Iris pigment epithelial cell (primary cell): ENCODE measurements at places on chromosomes 2 and 18.

- DNase-seq: no peak
Measured at GRCh38 chr2:110983133-110983532, 137.6 kb upstream of the BCL2L11 start.

DNA sequence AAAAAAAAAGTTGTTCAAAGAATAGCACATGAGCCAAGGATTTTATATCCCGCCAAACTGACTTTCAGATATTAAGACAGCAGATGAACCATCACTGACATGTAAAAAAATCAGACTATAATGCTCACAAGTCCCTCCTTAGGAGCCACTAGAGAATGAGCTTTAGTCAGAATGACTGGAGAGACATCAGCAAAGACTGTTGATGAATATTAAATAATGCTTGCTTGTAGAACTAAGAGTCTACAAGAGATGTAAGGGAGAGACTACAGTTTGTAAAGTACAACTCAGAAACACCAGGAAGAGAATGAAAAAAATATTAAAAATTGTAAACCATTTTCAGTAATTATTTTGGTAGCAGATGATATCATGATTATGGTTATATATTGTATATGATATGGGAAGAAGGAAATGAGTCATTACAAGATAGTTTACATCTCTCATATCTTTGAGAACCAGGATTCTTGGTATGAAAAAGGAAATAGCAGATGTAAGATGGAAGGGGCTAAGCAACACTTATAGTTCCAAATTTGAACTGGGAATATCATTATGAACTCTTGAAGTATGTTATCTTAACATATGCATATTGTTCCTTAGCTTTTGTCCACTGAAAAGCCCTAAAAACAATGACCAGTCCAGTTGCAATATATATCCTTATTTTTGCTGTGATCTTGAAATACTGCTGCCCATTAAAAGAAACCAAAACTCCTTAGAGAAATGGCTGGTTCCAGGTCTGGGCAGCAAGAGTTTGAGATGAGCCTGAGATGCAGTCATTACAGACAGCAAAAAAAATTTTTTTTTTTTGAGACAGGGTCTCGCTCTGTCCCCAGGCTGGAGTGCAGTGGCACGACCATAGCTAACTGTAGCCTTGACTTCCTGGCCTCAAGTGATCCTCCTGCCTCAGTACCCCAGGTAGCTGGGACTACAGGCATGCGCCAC, 55.7 kb downstream of the PTPN2 start:
- peak; percentile 23 for DNase-seq

GRCh38 chr2:185583058-185583816, 155.4 kb upstream of the FSIP2 start:
- DNase-seq: peak; percentile 55

- DNase-seq: no peak
Measured at GRCh38 chr18:596288-596881, 403 bp upstream of the CLUL1 start.

GRCh38 chr2:86039178-86039962, 66.3 kb downstream of the POLR1A start:
- DNase-seq: no peak

DNA sequence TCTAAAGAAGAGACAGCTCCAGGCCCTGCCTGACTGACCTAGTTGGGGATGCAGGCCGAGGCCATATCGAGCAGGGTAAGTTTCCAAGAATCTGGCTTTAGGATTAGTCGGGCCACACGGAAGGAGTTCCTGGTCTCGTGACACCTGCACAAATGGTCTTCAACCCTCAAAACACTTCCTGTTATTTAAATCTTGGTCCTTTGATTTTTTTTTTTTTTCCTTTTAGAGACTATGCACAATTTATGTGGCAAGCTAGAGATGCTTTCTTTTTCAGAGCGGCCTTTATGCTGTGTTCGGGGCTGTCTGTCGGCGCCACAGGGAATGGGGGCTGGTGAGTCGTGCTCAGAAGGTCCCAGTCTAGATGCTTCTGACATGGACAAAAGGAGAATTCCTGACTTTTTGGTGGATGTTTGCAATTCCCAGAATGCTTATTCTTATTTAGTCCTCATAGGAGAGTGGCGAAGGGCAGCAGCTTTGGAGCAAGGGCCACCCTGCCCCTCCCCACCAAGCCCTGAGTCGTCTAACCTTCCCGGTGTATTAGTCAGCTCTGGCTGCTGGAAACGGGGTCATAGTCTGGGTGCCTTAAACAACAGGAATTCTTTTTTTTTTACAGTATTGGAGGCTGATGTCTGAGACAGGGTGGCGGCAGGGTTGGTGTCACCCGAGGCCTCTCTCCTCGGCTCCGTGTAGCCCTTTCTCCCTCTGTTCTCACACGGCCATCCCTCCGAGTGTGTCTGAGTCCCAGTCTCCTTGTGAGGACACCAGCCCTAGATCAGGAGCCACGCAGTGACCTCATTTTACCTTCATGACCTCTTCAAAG, 27.4 kb downstream of the HPCAL1 start:
- DNase-seq: peak; percentile 59

GRCh38 chr2:187580462-187581124, 26.4 kb upstream of the TFPI start:
- peak; percentile 80 for DNase-seq

GRCh38 chr2:85954590-85955458, 66.0 kb upstream of the ST3GAL5 start:
- no peak for DNase-seq

DNA sequence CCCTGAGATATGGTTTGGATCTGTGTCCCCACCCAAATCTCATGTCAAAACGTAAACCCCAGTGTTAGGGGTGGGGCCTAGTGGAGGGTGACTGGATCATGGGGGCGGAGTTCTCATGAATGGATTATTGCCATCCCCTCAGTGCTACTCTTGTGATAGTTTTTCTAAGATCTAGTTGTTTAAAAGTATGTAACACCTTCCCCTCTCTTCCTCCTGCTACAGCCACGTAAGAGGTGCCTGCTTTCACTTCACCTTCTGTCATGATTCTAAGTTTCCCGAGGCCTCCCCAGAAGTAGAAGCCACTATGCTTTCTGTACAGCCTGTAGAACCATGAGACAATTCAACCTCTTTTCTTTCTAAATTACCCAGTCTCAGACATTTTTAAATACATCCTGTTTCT, 16.9 kb downstream of the PUM2 start:
- no peak for DNase-seq

- DNase-seq: no peak
Measured at GRCh38 chr2:160144280-160144990, 55.6 kb downstream of the ITGB6 start.

- peak; percentile 89 for DNase-seq
Measured at GRCh38 chr2:227374158-227374557, 4.9 kb downstream of the TM4SF20 start.
